Stimulated activated CD4-positive, alpha-beta T cell treated with anti-CD3 and anti-CD28 coated beads, Interleukin-1b, Interleukin-23, amount 100 ng/mL, for 1 hour (primary cell): ENCODE measurements at places on chromosomes 1 and 21.

GRCh38 chr1:10320336-10320735 lies 78.5 kb upstream of the PGD start:
- no peak for DNase-seq

- no peak for DNase-seq
Measured at GRCh38 chr1:230284891-230285290, 141.2 kb downstream of the PGBD5 start.

- no peak for DNase-seq
Measured at GRCh38 chr1:54218883-54219687, 19.1 kb downstream of the MRPL37 start.

GRCh38 chr1:10671090-10671489 lies 125.4 kb downstream of the CASZ1 start:
- DNase-seq, result no peak

DNA sequence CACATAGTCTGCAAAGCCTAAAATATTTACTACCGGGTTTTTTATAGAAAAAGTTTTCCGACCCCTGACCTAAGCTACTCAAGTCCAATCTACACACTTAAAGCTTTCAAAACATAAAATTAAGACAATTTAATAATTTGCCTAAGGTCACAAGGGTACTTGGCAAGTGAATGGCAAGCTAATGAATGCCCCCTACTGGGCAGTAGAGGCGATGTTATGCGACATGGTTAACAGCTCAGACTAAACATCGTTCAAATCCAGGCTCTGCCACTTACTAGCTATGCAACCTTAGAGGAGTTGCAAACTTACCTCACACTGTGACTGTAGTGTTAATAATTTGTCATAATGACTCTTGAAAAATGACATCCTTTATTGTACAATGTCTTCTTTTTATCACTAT lies 317.2 kb upstream of the NFIA start:
- DNase-seq, result no peak

GRCh38 chr1:151619489-151620093 lies 7.7 kb downstream of the SNX27 start:
- DNase-seq, result no peak

GRCh38 chr1:55081188-55081904 lies 42.0 kb downstream of the PCSK9 start:
- DNase-seq, result no peak

DNA sequence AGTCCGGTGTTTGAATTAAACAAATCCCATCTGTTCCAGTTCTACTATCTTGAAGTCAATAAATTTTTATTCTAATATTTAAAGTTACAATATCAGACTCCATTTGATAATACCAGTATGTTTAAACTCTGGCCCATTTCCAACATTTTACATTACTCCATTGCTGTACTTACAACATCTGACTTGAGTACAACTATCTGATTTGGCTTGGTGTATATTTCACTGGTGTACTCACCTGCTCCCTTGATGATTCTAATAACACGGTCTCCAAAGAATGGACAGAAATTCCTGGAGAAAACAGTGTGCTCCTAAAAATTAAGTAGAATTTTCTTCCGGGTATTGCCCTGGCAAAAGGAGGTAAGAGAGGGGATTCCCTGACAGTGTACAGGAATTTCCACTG lies 680.5 kb upstream of the ADAMTS5 start:
- DNase-seq, result no peak

- no peak for DNase-seq
Measured at GRCh38 chr21:41858466-41859296, 20.5 kb downstream of the PRDM15 start.

DNA sequence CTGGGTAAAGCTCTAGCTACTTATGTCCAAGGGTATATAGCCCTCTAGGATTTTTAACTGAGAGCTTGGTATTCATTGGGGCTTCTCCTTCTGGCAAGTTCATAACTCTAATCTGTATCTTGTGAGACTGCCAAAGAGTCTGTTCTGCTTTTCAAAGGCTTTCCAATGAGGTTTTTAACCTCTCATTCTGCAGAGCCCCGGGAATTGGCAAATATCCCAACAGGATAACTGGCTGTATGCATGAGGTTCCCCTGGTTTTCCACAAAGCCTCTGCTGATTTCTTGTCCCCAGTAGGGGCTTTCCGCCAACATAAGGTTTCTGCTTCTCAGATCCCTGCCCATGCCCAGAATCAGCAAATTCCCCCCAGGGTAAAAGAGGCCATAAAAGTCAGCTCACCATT lies 40.9 kb downstream of the RPL5 start:
- DNase-seq, result no peak

DNA sequence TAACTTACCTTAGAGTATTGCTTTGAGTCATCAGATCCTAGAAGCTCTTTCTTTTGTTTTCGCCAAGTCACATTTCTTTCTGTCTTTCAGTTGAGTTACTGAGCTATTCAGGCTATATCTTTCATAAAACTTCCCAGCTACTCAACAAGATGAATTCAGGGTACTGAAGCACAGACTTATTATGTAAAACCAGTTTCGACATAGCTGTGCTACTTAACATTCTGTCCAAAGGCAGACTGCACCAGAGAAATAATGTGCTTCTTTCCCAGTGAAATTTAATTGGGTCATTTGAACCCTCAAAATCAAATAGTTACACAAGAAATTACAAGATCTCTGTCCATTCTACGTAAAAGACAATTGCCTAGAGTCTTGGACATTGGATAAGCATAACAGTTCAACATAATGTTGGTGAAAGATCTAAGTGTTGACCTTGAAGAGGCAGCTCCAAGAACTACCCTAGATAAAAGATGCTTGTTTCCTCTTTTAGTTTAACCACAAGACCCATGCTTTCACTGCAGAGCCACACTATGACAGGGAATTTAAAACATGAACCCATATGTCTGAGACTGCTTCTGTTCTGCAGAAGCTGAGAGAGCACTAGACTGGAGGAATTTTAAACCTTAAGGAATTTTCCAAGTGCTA lies 163.2 kb downstream of the LRRC40 start:
- DNase-seq, result no peak

- no peak for DNase-seq
Measured at GRCh38 chr1:233945573-233945972, 41.1 kb downstream of the SLC35F3 start.

DNA sequence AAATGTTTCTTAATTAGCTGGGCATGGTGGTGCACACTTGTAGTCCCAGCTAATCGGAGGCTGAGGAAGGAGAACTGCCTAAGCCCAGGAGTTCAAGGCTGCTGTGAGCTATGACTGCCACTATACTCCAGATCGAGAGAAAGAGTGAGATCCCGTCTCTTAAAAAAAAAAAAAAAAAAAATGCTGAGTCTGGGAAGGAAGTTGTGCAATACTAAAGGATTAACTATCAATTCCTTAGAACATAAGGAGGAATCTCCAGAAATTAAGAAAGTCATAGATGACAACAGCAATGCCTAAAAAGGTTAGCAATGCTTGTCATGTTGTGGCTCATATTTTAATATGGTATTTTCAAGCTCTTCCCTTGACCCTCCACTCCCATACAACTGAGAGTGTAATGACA lies 5.3 kb downstream of the LUZP1 start:
- no peak for DNase-seq

GRCh38 chr1:154988058-154988954 lies 5.1 kb upstream of the LENEP start:
- DNase-seq, result no peak

GRCh38 chr1:95535614-95536013 lies 301.6 kb downstream of the RWDD3 start:
- no peak for DNase-seq

GRCh38 chr1:26961826-26962225 lies 1.6 kb upstream of the KDF1 start:
- DNase-seq, result no peak

DNA sequence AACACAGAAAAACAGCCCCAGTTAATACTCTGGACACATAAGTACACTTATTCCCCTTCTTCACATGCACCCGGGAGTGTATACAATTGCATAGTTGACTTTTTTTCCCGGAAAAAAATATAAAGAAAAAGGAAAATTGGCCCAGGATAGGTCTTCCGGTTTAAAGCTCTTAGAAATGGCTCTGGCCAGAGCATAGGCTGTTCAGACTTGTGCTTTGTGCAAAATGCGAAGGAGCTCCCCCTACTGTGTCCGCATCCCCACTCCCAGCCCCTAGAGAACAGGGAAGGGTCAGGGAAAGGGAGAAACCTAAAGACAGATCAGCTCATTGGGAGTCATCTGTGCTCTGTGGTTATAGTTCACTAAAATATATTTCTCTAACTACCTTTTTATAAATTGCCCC lies 5.5 kb upstream of the MTMR11 start:
- no peak for DNase-seq

GRCh38 chr1:236469466-236469865 lies 54.3 kb upstream of the LGALS8 start:
- DNase-seq, result no peak

DNA sequence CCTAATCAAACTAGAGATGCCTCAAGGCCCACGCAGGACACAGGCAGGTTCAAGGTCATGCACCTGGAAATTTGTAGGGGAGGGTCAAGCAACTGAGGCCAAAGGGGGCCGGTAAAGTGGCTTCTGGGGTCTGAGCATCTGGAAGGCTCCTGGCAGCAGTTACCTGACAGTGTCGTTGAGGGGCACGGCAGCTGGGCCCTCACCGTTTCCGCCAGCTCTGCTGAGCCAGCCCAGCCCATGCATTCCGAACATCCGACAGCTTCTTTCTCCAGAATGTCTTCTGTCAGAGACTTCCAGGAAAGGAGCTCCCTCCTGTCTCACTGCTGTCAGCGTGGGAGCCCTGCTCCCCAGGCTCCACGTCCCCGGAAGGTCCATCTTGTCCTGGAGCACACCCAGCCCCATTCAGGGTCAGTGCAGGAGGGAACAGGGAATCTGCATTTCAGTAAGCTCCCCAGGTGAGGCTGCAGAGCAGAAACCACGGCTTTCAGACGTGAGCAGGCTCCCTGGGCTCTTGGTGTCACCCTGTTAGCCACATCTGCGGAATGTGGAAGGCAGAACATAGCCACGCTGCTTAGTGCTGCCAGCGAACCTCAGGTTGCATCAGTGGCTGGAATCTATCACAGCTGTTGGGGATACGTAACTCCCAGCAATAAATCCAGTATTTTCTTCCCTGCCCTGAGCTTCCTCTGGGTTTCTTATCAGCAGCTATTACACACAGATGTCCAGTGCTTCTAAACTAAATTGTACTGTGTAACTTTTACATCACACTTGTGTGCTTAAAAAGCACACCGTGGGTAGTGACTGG lies 36.3 kb upstream of the FAM3B start:
- no peak for DNase-seq

DNA sequence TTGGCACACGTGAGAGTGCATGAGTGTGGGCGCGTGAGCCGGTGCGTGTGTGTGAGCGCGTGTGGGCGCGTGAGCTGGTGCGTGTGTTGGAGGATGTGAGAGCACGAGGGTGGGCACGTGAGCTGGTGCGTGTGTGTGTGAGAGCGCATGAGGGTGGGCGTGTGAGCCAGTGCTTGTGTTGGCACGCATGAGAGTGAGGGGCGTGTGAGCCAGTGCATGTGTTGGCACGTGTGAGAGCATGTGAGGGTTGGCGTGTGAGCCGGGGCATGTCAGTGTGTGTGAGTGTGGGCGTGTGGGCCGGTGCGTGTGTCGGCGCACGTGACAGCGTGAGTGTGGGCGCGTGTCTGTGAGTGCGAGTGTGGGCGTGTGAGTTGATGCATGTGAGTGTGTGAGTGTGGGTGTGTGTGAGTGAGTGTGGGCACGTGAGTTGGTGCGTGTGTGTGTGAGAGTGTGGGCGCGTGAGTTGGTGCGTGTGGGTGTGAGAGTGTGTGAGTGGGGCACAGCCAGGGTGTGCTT lies 45.7 kb upstream of the ARHGEF16 start:
- DNase-seq, result no peak

DNA sequence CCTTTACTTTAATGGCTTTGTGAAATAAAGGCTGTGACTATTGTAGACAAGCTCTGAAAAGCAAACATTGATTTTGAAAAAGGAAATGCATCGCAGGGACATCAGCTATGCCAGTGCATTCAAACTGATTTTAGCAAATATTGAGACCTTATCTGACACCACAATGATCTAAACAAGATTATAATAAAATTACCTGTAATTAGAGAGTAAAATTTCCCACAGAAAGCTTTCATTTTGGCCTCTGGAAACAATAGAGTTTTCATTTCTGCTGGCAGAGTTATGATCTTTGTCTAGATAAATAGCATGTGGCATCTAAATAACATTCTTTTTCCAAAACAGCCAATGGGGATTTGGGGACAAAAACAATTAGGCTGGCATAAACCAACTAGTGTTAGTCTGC lies 650.4 kb upstream of the PRMT6 start:
- DNase-seq, result no peak

- no peak for DNase-seq
Measured at GRCh38 chr1:33248244-33248643, 8.0 kb upstream of the ZNF362 start.

GRCh38 chr1:180179162-180179957 lies 24.7 kb downstream of the QSOX1 start:
- no peak for DNase-seq

DNA sequence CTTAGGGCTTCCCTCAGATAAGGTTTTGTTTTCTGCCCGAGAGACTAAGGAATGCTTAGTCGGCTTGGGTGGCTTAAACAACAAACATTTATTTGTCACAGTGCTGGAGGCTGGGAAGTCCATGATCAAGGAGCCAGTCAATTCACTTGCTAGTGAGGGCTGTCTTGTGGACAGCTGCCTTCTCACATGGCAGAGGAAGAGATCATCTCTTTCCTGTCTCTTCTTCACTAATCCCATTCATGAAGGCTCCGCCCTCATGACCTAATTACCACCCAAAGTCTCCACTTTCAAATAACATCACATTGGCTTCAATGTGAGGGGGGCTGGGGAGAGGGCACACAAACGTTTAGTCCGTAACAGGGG lies 50.5 kb upstream of the IL12RB2 start:
- no peak for DNase-seq

GRCh38 chr21:31201548-31201947 lies 142.5 kb downstream of the TIAM1 start:
- DNase-seq, result no peak

DNA sequence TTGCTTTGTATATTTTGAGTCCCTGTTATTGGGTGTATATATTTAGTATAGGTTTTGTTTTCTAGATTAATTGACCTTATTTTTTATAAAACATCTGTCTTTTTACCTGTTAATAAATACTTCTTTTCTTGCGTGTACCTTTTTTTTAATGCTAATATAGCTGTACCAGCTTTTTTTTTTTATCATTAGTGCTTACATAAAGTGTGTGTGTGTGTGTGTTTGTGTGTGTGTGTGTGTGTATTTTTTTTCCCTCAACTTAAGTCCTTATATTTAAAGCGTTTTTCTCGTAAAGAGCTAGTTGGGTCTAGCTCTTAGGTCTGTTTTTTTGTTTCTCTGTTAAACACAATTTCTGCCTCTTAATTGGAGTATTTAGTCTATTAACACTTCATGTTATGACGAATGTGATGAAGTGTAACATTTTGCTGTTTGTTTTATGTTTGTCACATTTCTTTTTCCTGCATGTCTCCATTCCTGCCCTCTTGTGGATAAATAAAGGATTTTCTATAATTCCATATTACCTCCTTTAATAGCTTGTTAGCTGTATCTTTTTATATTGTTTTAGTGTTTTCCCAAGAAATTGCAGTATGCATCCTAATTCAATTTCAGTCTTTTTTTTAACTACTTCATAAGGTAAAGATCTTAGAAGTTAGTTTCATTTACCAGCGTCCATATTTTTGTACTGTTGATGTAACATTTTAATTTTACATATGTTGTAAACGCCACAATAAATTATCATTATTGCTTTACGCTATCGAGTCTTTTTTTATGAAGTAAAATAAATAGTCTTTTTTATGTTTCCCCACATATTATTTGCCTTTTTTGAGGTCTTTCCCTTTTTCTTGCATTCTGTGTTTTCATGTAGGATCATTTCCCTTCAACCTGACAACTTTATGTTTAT lies 4.3 kb downstream of the PRMT2 start:
- no peak for DNase-seq
